Activated T-cell treated with anti-CD3 and anti-CD28 coated beads, Interleukin-2, amount 50 U/mL, for 24 hours (primary cell): ENCODE measurements at places on chromosomes 3 and 15.

GRCh38 chr3:5012367-5012766 is 33.1 kb downstream of the BHLHE40 start:
- no peak for DNase-seq

DNA sequence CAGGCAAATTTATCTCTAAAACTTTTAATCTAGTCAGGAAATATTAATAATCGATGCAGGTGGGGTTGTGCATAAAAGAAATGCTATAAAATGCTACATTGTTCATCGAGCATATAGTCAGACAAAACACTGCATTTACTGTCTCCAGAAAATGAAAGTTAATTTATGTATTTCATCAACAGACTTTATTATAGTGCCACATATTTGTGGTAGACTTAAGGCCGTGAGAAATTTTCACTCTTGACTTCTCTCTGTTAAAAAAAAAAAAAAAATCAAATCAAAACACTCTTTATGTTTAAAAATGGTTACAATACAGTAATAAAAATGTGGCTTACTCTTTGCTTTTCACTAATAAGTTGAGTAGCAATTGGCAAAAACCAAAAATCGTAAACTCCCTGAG is 67.4 kb downstream of the RBMS3 start:
- DNase-seq: no peak

DNA sequence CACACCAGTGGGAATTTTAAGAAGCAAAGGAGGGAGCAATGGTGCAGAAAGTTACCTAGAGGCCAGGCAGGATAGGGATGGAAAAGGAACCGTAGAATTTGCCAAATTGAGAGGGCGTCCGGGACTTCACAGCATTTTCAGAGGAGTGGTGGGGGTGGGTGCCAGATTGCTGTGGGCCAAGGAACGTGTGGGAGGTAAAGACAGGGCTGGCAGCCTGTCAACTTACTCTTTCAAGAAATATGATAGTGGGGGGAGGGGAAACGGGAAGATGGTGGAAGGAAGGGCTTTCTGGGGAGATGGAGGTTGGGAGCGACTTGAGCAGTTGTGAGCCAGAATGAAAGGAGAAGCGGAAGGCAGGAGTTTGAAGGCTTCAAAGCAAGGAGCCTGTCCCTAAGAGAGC is 1.4 kb upstream of the SLC6A11 start:
- DNase-seq: no peak

DNA sequence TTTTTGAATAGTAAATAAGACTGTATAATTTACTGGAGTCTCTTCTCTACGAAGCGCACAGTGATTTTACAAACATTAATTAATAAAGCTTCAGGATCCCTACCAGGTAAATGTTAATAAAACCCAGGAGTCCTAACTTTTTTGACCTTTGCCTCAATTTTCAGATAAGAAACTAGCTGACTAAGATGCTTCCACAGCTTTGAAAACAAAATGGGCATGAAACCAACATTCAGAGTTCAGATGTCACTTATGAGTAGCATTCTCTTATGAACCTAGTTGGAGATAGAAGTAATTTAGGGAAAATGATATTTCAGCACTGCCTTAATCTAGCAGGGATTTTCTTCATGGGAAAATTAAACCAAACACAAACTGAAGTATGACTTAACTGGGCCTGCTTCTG is 13.0 kb upstream of the FHIT start:
- no peak for DNase-seq

DNA sequence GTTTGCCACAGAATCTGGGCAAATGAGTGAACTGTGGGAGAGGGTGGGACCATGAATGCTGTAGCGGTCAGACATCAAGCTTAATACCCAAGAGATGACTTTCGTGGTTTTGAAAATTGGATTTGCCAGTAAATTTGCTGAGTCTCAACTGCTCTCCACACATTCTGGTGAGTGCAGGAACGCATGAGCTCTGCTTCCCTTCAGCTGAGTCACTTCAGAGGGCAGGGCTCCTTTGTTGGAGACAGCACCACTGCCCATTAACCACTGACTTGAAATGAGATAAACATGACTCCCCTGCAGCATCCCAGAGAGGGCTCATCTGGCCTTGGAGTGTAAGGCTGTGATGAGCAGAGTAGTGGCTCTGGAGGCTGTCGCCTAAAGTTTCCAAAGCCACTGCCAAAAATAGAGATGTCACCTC is 22.6 kb downstream of the RARRES1 start:
- DNase-seq: no peak
